ENCODE measurements at places on chromosomes 4 and X.
A peak's percentile ranks its signal among the peaks of the same experiment; 100 is the strongest.

DNA sequence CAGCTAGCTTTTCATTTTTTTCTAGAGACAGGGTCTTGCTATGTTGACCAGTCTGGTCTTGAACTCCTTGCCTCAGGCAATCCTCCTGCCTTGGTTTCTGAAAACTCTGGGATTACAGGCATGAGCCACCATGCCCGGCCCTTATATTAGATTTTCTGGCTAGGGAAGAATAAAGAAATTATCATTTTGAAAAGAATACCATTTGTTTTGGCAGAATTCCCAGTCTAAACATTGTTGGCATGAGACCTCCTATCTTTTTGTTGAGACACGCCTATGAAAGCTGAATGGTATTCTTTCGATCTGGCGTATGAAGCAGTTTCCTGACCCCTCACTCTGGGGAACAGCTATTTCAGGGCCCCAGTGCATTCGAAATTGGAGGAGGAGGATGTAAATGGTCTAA lies 107.0 kb downstream of the REPS2 start:
- no peak for DNase-seq

DNA sequence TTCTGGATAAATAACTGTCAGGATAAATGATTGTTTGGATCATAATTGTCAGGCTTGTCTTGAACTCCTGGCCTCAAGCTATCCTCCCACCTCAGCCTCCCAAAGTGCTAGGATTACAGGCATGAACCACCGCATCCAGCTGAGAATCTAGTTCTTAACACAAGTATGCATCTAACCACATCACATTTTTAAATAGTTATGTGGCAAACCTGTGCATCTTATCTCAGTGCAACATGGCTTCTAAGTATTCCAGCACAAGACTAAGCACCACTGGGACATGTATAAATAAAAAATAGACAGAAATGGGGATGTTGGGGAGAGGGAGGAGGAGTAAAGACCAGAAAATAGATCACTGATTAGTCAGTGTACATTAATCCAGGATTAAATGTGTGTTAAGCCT lies 74.7 kb upstream of the TBL1X start:
- DNase-seq, result no peak

GRCh38 chr4:167811958-167812357 lies 280.4 kb upstream of the ANXA10 start:
- no peak for DNase-seq

DNA sequence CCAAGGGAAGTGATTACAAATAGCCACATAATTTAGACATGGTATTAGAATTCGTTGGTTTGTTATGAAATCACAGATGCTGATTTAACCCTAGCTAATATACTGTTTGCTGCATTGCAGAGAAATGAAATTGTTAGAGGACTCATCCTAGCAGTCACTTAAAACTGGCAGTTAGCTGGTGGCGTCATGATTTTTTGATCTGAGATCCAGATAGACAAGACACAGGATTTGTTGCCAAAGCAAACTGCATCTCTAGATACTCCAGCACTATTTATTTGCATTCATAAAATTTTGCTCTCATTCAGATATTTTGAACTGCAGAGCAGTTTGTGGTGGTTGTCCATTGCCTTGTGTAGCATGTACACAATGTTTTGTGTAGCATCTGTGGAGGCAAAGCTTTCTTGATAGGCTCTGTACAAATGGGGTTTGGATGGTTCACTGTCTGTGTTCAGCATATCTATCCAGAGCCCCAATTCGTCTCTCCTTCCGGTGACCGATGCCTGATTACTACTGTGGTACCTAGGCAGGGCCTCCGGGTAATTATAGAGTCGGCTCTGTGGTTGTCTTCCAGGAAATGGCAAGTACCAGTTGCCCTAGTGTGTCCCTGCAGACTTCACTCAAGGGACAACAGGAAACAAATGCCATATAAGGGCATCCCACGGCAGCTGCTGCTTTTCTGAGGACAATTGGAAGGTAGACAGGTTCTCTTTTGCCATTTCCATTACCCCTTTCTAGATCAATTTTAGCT lies 30.1 kb upstream of the SPARCL1 start:
- DNase-seq, result no peak

- DNase-seq, result no peak
These were observed 28.2 kb downstream of the TMEM154 start for GRCh38 chr4:152651473-152652060.

DNA sequence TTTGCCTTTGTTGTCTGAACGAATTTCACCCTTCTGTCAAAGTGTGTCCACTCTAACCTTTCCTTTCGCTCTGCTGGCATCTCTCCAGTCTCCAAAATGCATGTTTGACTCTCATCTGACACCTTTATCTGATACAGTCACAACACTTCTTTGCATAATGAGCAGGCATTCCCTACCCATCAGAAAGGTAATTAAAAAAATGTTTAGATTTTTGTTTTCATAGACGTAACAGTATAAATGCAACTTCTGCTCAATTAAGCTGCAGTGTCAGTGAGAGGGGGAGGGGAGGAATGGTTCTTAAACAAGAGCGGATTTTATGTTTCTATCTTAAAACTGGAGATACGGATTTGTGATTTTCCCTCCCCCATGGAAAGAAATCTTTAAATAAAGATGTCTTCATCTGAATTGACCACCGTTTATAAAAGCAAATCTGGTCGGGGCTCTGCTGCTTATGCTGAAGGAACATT lies 70.2 kb downstream of the CXXC4 start:
- no peak for DNase-seq

- DNase-seq, result no peak
These were observed 29.4 kb upstream of the GYG2 start for GRCh38 chrX:2799369-2799768.

DNA sequence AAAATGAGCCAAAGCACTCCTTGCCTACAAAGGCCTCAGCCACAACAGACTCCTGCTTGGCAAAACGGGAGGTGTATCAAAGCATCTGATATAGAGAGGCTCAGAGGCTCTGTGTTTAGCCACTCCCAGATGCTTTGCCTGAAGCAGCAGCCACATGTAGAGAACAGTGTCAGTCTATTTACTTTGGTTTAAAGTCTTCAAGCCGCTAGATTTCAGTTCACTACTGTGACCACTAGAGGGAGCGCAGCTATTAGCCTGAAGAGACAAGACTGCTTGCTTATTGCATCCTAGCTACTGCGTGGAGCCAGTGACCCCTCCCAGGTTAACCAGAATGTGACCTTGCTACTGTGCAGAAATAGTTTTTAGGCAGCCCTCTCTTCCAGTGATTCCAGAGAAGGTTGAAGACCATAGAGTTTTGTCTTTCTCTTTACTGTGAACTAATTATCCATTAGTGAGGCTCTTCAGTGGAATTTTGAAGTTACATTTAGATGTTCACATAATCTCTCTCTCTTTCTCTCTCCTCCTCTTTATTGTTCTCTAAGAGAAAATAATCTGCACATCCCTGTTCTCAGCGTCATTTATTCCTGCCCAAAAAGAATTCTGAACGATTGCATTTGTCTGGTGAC lies 39.3 kb downstream of the BMP3 start:
- peak; percentile 75 for DNase-seq

DNA sequence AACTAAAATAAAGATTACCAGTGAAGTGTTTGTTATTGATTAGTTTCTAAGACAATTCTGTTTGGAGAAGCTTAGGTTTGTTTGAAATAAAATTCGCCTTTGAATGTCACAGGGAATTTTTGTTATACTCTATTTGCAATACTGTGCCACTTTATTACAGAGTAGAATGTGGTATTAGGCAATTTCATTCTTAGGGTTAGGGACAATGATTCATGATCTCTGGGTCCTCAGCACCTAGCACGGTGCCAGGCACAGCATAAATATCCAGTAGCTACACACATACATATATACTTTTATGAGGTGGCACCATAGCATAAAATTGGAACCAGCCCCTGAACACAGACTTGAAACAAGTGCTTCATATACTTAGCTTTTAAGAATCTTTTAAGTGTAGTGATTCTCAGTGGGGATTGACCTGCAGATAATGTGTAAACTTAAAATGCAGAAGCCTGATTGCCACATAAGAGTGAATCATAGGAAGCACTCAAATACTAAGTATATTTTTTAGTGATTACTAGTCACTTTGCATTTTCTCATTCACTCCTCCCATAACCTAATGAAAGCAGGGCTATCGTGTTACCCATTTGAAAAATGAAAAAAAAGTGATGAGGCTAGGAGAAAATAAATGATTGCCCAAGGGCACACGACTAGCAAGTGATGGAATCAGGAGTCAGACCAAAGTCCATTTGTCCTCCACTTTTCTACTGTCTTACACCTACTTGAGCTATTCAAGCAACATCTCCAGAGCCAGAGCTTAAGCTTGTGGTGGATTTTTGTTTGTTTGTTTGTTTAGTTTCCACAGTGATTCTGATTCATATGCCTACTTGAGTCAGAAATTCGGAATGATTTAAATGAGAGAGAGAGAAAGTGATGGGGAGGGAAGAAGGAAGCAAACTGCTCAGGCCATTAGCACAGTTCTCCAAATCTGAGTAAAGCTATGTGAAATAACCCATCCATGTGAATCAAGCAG lies 366.0 kb upstream of the FGF13 start:
- DNase-seq, result peak; percentile 20

DNA sequence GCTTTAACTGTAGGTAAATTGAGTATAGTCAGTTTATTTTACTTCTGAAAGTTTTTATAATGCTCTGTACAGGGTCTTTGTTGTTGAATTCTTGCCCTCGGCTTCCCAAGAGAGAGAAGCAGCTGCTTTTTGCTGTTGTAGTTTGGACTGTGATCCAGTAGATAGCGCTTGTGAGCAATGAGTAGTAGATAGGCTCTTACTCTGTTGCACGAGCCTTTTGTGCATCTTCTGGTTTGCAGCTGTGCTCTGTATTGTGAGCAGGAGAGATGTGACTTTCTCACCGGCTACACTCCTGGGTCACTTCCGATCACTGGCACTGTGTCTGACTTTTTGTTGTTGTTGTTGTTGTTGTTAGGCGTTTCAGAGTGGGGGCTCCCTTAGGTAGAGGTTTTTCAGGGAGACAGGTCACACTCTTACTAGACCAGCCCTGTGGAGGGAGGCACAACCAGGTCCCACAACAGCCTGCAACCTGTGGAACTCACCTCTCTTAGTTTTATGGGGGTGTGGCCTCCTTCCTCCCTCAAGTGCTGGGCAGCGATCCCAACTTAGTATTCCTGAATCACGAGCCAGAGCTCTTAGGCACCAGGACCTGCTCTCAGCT lies 822.1 kb upstream of the GALNTL6 start:
- no peak for DNase-seq

DNA sequence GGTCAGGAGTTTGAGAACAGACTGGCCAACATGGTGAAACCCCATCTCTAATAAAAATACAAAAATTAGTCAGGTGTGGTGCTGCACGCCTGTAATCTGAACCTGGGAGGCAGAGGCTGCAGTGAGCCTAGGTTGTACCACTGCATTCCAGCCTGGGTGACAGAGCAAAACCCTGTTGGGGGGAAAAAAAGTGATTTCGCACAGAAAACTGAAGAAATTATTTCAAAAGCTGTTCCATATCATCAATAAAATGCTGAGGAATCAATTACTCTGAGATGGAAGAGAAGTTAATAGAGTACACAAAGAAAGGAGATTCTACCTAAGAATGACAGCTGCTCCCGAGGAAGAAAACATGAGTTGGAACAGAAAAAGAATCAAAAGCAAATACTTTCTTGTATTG lies 95.9 kb downstream of the PDGFC start:
- no peak for DNase-seq

- peak; percentile 38 for DNase-seq
These were observed 128.4 kb downstream of the KLHL34 start for GRCh38 chrX:21529771-21530170.

GRCh38 chr4:19689511-19689910 lies 562.2 kb upstream of the SLIT2 start:
- peak; percentile 75 for DNase-seq

- no peak for DNase-seq
These were observed 67.3 kb upstream of the DDIT4L start for GRCh38 chr4:100257567-100257966.
